ENCODE measurements at places on chromosomes 4 and X.

GRCh38 chr4:115770046-115770543, 656.7 kb upstream of the NDST4 start:
- DNase-seq, result no peak

DNA sequence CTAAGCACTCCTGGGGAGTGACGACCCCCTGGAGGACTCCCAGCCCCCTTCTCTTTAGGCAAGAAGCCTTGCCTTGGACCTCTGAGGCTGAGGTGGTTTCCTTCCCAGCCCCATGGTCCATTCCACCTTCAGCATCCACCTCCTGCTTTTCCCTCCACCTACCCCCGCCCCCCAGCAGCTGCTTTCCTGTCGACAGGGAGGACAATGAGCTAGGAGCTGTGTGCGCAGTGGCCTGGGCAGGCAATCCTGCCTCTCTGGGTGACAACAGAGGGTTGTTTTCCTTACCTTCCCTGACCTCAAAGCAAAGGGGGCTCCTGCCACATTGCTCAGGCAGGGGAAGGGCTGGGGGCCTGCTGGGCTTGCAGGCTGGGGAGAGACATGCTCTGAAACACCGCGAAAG, 123.5 kb downstream of the BCOR start:
- no peak for DNase-seq

GRCh38 chrX:10856797-10857196, 236.4 kb upstream of the MID1 start:
- no peak for DNase-seq

DNA sequence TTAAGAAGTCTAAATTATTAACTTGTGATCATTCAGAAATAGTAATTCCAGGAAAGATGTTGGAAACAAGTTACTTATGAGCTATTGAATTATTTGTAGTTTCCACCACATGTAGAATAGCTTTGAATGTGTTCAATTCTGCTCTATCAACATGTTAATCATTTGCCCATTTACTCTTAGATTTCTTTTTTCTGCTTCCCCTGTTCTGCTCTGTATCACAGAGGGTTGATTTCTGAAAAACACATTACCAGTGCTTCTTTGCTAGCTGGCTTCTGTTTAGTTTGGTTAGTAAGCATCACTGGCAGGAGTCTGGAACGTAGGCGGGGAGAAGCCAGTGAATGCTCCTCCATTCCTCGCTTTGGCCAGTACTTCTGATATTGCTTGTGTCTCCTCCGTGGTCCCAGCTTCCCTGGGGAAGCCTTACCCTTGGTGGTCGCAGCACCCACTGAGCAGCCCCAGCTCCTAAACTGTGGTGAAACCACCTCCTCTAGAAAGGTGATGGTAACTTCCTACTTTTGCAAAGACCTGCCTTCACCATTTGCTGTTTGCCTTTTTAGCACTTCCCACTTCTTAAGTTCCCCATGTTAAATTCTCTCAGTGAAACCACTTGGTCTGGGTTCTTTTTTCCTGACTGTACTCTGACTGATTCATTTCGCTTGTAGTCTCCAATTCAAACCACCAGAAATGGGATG, 40.3 kb upstream of the GALNT7 start:
- no peak for DNase-seq

- no peak for DNase-seq
These were observed 176.2 kb upstream of the GPRIN3 start for GRCh38 chr4:89483833-89484232.

DNA sequence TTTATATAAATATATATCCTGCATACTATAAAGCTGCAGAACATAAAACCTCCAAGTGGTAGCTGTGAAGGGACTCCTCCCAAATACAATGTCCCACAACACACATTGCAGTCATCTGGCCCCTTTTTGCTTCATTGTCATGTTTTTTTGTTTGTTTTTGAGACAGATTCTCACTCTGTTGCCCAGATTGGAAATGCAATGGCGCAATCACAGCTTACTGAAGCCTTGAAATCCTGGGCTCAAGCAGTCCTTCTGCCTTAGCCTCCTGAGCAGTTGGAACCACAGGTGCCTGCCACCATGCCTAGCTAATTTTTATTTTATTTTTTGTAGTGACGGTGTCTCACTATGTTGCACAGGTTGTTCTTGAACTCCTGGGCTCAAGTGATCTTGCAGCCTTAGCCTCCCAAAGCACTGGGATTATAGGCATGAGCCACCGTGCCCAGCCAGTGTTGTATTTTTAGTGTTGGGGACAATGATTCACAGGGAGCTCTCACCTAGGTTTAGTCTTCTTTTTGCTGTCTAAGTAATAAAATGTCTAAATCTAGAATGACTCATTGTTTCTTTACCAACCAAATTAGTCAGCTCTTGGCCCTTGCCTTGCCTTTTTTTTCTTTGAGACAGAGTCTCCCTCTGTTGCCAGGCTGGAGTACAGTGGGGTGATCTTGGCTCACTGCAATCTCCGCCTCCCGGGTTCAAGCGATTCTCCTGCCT, 24.0 kb upstream of the XIAP start:
- DNase-seq, result peak; percentile 43

DNA sequence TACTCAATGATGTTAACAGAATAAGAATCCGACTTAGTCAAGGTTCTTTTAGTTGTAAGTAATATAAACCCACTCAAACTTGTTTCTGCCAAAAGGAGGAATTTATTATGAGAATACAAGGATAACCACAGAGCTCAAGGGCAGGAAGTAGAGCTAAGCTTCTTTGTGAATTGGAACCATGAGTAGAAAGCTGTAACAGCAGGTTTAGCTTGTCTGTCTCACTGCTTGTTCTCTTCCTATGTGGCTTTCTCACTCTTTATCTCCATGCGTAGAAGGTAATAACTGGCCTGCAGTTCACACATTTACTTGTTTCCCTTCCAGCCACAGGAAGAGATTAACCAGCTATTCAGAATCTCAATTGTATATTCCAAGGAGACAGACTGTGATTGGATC, 378.3 kb downstream of the PPP1R2C start:
- no peak for DNase-seq

DNA sequence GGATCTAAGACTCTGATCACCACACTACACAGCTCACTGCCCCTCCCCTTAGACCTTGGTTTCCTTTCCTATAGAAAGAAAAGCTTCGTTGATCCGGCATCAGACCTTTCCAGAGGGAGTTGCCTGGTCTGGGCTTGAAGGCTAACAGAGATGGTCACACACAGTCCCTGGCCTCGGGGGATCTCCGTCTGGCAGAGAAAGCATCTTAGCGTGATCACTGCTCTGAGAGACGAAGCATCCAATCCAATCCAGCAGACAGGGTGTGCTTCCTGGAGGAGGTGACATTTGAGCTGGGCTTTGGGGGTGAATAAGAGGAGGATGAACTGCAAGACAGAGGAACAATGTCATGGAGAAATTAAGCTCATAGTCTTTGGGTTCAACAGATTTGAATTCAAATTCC, 49.5 kb downstream of the HTRA3 start:
- DNase-seq, result no peak

- DNase-seq, result no peak
These were observed 67.4 kb upstream of the WDR1 start for GRCh38 chr4:10184041-10184440.

DNA sequence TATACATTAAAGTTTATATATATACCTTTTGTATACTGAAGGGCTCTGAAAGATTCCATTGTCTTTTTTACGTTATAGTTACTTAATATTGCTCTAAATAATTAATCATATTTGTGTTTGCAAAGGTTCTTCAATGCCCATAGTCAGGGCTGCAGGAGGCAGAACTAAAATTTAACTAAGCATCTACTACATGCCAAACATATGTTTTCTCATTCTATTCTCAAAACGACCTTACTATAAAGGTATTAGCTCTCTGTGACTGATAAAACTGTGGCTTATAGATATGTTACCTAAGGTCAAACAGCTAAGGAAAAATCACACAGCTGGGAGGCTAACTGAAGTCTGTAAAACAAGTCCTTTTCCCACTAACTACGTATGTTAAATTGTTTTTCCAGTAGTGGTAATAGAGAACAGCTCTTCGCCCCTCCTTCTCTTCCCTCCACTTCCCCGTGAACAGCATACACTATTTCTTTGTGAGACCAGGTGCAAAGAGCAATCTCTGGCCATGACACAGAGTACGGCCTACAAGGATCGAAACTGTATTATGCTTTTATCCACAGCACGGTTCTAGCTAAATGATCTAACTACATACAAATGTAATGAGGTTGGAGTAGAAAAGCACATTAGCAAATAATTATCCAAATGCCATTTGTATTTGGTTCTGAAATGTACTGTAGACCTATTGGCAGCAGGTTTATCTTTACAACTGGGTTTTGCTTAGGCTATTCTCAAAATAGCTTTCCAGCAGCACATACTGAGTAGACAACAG, 1.7 kb downstream of the CNOT6L start:
- no peak for DNase-seq

DNA sequence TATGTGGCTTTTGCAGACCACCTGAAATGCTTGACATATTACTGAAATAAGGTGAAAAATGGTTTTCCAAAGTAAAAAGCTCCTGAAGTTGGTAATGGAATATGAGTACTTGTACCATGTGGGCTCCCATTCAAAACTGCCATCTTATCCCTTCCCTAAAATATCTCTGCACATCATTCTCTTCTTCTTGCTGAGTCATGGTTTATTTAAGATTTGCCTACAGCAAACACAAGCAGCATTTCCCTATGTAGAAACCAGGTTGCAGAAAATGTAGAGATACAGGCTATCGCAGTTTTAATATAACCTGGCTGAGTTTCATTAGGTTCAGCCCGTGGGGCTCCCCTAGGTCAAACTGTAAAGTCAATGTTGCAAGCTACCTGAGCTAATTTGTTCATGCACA, 270.1 kb downstream of the NLGN4X start:
- no peak for DNase-seq

- no peak for DNase-seq
These were observed 109.0 kb downstream of the ANXA3 start for GRCh38 chr4:78660559-78660958.

GRCh38 chr4:8310306-8310705, 40.8 kb downstream of the HTRA3 start:
- no peak for DNase-seq

DNA sequence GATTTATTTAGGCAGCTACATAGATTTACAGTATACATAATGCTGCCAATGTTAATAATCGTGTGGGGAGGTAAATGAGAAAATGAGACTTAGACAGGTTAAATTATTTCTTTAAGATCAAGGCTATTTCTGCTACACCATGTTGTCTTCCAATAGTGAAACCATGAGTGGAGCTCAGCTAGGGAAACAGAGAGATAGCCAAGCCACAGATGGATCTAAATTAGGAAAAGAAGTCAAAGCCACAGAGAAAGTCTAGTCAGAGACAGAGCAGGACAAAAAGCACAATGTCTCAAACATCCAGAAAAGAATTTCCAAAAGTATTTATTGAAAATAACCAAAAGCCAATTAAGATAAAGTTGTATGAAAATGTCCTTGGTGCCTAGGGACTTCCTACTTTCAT, 867.2 kb upstream of the GRID2 start:
- DNase-seq, result no peak

DNA sequence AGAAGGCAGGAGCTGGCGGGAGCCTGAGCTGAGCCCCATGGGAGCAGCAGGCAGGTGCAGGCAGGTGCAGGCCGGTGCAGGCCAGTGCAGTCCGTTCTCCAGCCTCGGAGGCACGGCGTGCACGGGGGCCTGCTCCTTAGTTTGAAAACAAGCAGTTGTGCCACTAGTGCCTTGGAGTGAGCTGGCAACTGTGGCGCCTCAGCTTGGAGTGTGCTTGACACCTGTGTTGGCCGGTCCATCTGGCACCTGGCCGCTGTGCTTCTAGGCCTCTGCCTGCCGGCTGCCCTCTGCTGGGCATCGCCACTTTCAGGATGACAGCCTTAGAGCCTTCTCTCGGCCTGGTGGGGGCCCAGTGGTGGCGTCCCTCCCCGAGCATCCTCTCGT, 47.9 kb downstream of the RGS12 start:
- DNase-seq, result no peak

- no peak for DNase-seq
These were observed 51.6 kb upstream of the BLTP1 start for GRCh38 chr4:122100508-122100907.

DNA sequence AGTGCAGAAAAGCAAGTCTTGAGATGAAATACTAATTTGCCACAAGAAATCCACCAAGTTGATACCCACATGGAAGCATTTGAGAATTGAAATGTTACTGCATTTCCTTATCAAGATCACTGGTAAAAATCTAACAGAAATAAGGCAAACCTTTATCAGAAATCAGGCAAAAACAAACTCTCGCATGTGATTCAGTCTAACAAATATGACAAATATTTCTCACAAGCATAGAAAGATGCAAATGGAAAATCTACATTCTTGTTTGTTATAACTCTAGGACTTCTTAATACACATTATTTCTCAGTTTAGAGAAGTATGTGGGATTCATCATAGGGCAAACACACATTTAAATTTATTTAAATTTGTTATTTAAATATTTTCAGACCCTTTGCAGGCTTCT, 52.9 kb downstream of the TXK start:
- no peak for DNase-seq

DNA sequence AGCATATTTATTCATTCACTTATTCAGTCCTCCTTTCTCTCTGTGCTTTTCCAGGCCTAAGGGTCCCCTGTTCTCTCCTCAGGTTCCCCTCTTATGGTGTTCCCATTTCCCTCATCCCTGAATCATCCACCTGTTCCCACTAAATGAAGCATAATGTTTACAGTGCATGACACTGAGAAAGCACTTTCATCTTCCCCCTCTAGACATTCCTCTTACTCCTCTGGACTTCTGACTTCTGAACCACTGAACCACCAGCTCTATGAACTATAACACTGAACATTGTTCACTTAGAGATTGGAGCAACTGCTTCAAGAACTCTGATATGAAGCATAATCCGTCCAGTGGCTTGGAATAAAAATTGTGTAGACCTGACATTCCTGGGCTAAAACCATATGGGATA, 59.5 kb downstream of the CD38 start:
- no peak for DNase-seq

DNA sequence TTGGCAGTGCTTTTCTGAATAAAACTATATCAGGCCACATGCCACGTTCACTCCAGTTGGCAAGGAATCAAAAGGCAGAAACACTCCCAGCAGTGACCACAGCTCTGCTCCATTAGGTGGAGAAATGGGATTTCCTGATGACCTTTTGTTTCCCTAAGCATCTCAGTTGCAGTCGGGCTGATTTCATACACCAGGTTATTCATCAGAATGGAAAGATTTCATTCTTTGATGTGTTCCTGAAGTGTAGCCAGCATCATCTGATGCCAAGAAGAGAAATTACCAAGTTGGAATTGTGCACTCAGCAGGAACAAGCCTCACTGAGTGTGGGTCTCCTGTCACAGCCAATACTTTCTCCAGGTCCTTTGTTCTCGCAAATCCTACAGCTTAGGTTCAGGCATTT, 193.7 kb downstream of the SPATA18 start:
- no peak for DNase-seq

DNA sequence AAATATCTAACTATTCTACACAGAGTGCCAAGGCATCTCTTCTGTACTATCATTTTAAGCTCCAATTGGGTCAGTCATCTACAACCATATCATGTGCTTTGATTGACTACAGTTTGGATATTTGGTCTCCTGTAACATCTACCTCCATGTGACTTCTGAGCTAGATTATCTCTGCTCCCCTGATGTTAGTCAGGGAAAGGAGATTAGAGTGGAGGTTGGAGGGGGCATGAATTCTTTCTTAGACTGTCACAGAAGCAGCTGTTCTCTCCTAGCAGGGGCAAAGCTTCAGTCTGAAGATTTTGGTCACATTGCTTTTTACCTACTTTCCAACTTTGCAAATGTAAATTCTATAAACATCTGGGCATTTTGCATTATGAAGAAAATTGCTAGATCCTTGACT, 62.6 kb upstream of the C4orf54 start:
- no peak for DNase-seq

- no peak for DNase-seq
These were observed 55.5 kb downstream of the SMIM20 start for GRCh38 chr4:25969374-25970155.

- no peak for DNase-seq
These were observed 64.2 kb upstream of the BEND4 start for GRCh38 chr4:42216664-42217063.
